ENCODE measurements at places on chromosomes 7 and 10.

DNA sequence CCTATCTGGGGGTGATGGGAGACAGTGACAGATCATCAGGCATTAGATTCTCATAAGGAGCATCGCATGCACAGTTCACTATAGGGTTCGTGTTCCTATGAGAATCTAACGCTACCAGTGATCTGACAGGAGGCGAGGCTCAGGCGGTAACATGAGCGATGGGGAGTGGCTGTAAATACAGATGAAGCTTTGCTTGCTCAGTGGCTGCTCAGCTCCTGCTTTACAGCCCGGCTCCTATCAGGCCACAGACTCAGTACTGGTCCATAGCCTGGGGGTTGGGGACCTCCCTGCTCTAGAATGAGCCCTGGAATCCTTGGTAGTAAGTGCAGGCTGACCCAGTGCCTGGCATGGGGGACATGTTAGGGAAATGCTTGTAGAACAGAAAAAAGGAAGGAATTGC lies 426.0 kb downstream of the TYW1 start:
- no peak for DNase-seq

DNA sequence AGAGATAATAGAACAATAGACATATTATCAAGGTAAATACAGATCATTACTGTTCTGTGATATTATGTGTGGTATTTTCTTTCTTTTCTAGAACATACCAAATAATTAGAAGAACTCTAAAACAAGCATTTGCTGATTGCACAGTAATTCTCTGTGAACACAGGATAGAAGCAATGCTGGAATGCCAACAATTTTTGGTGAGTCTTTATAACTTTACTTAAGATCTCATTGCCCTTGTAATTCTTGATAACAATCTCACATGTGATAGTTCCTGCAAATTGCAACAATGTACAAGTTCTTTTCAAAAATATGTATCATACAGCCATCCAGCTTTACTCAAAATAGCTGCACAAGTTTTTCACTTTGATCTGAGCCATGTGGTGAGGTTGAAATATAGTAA lies 185.5 kb downstream of the CFTR start:
- no peak for DNase-seq

DNA sequence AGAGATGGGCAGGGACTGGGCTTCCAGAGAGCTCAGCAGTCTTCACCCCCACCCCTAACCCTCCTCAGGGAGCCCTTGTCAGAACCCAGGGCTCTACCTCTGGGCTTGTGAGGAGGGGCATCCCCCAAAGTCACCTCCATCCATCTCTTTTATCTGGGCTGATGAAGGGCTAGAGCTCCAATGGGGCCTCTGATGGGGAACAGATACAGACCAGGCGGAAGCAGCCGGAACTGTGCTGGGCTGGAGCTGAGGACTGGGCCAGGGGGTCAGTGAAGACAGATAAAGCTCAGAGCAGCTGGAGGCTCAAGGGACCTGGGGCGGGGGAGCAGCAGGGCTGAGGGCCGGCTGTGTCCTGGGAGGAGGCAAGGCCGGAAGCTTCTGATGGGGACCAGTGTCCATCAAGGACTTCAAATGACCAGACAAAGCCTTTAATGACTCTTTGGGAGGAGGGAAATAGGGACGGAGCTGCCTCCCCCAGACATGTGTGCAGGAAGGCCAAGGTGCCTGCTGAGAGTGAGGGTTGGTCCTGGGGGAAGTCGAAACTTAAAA lies 10.2 kb downstream of the KAZALD1 start:
- no peak for DNase-seq

DNA sequence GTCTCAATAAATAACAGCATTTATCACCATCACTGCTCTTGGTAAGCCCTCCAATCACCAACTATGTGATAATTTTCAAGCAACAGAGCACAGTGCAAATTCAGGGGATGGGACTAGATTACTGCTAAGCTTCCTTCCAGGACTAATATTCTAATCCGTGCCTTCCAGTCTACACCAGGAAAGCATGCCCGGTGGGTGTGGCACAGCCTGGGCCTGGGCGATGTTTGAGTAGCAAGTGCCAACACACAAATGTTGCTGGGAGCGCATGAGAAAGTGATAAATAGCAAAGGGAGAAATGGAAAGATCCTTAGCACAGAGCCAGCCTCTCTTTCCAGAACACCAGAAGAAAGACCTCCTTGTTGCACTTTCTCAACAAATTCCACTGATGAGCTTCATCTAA lies 13.5 kb upstream of the TM9SF3 start:
- DNase-seq, result no peak

All from NCI-H1105 (cell line).